Left ventricle myocardium inferior (tissue), 1 donor: ENCODE measurements at places on chromosomes 5 and 9. TPM values are rescaled to one million over a fixed set of nuclear protein-coding genes. Genes with fewer than 3 reads are reported as not detected.

- H3K36me3 ChIP-seq = no peaks in the 10 kb centered on the region
- no peak for DNase-seq
- H3K4me3 ChIP-seq = no peak overlapping the region
- H3K4me1 ChIP-seq = peaks cover 54% of the 10 kb centered on the region
- H3K27me3 ChIP-seq = no peaks in the 10 kb centered on the region
- peak overlapping the region; percentile 84 for H3K27ac ChIP-seq
Measured at GRCh38 chr5:158484150-158484549, 615.6 kb downstream of the EBF1 start.

DNA sequence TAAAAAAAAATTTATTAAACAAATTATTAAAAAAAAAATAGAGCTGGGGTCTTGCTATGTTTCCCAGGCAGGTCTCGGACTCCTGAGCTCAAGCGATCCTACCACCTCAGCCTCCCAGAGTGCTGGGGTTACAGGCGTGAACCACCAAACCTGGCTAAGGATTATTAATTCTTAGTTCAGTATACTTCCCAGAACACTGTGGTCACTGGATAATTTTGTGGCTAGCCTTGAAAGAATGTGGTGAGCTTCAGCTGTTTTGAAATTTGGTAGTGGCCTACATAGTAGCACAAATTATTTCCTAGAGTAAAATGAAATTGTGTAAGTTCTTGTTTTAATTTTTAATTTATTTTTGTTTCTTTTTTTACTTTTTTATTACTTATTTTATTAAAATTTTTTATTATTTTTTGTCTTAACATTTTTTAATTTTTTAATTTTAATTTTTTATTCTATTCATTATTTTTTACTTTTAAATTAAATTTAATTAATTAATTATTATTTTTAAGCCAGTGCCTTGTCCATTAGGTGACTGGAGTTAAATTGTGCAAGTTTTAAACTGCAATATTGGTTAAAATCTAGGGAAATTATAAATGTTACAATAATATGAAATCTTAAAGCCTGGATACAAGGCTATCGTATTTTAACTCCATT, 23.0 kb downstream of the ARRDC3 start:
- H3K4me1 ChIP-seq = no peaks in the 10 kb centered on the region
- H3K27me3 ChIP-seq = no peaks in the 10 kb centered on the region
- no peak overlapping the region for H3K27ac ChIP-seq
- no peak for DNase-seq

DNA sequence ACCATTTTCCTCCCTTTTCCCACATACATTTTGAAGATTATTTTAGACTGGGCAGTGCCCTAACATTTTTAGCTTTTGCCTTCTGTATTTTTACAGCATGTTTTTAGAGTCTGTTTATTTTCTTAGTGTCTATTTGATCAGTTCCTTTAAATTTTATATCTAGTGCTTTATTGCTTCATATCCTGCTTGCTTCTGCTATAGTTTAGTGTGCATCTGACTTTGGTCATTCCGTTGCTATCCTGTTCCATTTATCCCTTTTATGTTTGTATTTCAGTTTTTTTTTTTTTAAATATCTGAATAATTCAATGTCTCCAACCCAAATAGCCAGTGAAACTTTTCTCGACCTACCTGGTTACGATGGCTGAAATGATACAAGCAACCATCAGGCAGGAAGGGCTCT, 203.8 kb downstream of the ARHGAP26 start:
- H3K27ac ChIP-seq = no peak overlapping the region
- H3K36me3 ChIP-seq = no peaks in the 10 kb centered on the region
- no peaks in the 10 kb centered on the region for H3K27me3 ChIP-seq
- H3K4me3 ChIP-seq = no peak overlapping the region
- peaks cover 37% of the 10 kb centered on the region for H3K4me1 ChIP-seq

DNA sequence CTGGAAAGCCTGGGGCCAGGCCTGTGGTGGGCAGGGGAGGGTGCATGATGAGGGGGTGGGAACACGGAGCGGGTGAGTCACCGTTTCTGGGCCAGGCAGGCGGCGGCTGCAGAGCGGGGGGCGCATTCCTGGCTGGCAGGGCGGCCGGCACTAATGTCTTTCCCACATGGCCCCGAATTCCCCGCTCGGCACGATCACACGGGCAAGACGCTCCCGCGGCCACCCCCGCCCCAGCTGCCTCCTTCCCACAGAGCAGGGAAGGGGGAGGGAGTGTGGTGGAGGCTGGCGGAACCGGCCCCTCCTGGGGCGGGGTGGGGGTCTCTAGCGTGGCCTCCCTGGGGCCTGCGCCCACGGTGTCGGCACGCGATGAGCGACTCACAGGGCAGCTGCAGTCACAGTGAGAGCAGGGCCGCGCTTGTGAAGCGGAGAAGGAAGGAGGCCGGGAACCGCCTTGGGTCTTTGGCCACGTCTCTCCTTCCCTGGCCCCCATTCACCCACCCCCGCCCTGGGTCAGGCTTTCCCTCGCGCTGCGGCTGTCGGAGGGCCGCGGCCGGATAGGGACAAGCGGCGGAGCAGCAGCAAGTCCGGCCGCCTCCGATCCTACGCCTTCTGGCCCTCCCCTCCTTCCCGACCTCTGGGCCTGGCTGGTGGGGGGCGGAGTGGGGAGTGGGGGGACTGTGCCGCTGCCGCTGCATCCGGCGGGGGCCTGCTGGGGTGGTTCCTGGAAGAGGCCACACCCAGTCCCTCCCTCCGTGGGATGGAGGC, 48.9 kb downstream of the CXXC5 start:
- H3K4me1 ChIP-seq = peaks cover 60% of the 10 kb centered on the region
- H3K27me3 ChIP-seq = no peaks in the 10 kb centered on the region
- peak; percentile 84 for DNase-seq
- H3K4me3 ChIP-seq = peak overlapping the region; percentile 68

PCDHGA6 gene
- 5.6 TPM for total RNA-seq

CTSV gene
- 0.14 TPM for total RNA-seq
